ENCODE measurements at places on chromosomes 1 and 21.

- no peak for DNase-seq
- no peaks in the 10 kb centered on the region for H3K27me3 ChIP-seq
- H3K36me3 ChIP-seq, result peaks cover 13% of the 10 kb centered on the region
- no peak overlapping the region for H3K4me3 ChIP-seq
Observed at GRCh38 chr1:161218301-161219077, 3.4 kb downstream of the FCER1G start.

GRCh38 chr1:86352086-86352485 is 44.0 kb downstream of the ODF2L start:
- H3K27me3 ChIP-seq, result no peaks in the 10 kb centered on the region
- no peak overlapping the region for H3K27ac ChIP-seq
- no peaks in the 10 kb centered on the region for H3K4me1 ChIP-seq
- H3K4me3 ChIP-seq, result no peak overlapping the region
- H3K36me3 ChIP-seq, result peaks cover 18% of the 10 kb centered on the region
- no peak for DNase-seq

GRCh38 chr21:27157097-27157496 is 190.2 kb upstream of the ADAMTS5 start:
- no peak overlapping the region for H3K4me3 ChIP-seq
- no peaks in the 10 kb centered on the region for H3K27me3 ChIP-seq
- H3K4me1 ChIP-seq, result no peaks in the 10 kb centered on the region
- no peaks in the 10 kb centered on the region for H3K36me3 ChIP-seq
- no peak for DNase-seq
- no peak overlapping the region for H3K27ac ChIP-seq

DNA sequence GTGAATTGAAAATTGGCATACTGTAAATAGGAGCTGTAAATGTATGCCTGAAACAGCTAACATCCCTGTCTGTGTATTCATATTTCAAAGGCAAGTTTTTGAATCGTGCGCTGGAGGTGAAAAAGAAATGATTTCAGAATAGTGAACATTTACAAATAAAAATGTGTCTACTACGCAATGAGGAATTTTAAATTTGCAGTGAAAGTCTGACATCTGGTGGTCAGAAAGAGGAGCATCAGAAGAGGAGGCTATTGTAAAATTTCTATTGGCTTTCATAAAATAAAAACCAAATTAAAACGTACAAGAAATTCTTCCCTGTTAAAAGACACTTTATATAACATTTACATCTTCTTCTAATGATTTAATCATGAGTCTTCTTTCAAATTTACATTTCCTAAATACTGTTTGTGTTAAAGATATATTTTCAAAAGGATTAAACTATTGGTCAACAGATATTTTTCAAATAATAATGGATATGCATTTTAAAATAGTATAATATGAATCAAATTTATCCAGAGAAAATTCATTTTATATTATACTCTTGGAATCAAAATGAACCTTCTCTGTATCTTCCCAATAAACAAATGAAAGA is 113.7 kb upstream of the RRP15 start:
- peak overlapping the region; percentile 7 for H3K4me3 ChIP-seq
- no peaks in the 10 kb centered on the region for H3K36me3 ChIP-seq
- H3K4me1 ChIP-seq, result no peaks in the 10 kb centered on the region
- no peak overlapping the region for H3K27ac ChIP-seq

GRCh38 chr1:173300061-173301044 is 93.2 kb upstream of the TNFSF4 start:
- H3K4me3 ChIP-seq, result no peak overlapping the region
- H3K36me3 ChIP-seq, result no peaks in the 10 kb centered on the region
- peaks cover 11% of the 10 kb centered on the region for H3K4me1 ChIP-seq
- H3K27me3 ChIP-seq, result no peaks in the 10 kb centered on the region

DNA sequence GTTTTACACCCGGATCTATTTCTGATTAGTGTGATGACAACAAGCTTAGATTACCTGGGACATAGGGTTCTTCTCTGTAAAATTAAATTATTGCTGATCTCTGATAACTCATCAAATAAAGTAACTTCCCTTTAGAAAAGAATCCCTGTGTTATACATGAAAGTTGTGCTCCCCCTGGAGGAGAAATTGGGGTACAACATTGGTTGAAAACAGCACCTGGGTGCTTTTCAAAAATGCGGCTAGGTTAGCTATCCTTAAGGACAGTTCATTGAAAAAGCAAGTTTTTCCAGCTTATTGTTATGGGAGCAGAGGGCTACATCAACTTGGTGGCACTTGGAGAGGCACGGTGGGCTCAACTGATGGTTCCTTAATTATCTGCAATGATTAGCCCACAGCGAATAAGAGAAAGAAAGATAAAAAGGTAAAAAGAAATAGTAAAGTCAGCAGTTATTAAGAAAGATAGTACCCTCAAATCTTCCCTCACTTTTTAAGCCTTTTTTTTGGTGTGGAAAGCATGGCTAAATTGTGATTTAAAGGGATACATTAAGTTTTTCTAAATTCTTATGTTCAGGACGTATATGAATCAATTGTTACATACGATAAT is 97.8 kb downstream of the FMN2 start:
- H3K27ac ChIP-seq, result no peak overlapping the region
- no peaks in the 10 kb centered on the region for H3K36me3 ChIP-seq
- no peak overlapping the region for H3K4me3 ChIP-seq
- peak; percentile 44 for DNase-seq

GRCh38 chr1:48216313-48216712 is 6.2 kb upstream of the SLC5A9 start:
- DNase-seq, result no peak
- H3K27me3 ChIP-seq, result no peaks in the 10 kb centered on the region
- H3K4me3 ChIP-seq, result no peak overlapping the region
- peaks cover 14% of the 10 kb centered on the region for H3K4me1 ChIP-seq
- no peaks in the 10 kb centered on the region for H3K36me3 ChIP-seq
- no peak overlapping the region for H3K27ac ChIP-seq

GRCh38 chr1:115476616-115477015 is 138.6 kb upstream of the NGF start:
- no peak overlapping the region for H3K27ac ChIP-seq
- H3K27me3 ChIP-seq, result peaks cover 22% of the 10 kb centered on the region
- H3K4me1 ChIP-seq, result no peaks in the 10 kb centered on the region
- H3K36me3 ChIP-seq, result no peaks in the 10 kb centered on the region
- H3K4me3 ChIP-seq, result no peak overlapping the region

GRCh38 chr1:164608651-164609057 is 49.7 kb downstream of the PBX1 start:
- no peak for DNase-seq
- H3K36me3 ChIP-seq, result no peaks in the 10 kb centered on the region
- H3K27ac ChIP-seq, result no peak overlapping the region
- H3K4me1 ChIP-seq, result peaks cover 63% of the 10 kb centered on the region
- H3K4me3 ChIP-seq, result no peak overlapping the region
- H3K27me3 ChIP-seq, result no peaks in the 10 kb centered on the region

DNA sequence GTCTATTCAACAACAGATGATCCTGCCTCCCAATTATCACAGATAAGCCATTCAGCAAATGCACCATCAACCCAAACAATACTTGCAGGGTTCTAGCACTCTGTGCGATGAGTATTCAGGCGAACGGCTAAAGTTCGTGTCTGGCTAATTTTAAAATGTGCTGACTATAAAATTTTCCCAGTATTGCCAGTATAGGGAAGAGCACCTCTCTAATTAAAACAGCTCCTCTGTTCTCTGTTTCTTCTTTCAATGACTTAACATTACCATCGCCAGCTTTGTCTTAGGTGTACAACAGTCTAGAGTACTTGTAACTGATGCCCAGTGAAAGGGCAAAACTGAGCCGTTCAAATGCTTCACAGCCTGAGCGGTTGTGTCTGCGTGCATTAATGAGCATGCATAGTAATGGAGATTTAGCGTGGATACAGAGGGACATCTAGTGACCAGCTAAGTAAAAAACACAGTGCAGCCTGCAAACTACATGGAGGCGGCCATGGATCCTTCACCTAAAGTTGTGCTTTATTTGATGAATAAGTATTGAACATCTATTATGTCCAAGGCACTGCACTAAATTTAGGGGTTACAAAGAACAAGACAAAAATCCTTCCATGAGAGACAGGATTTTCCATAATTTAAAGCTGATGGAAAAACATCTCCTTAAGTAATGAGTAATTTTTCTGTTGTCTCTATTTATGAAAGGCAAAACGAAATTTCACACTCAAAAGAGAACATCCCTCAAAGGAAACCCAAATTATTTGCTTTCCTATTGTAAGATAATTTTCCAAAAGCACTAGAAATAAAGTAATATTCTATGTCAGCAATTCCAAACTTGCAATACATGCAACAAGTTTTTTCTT is 120.0 kb downstream of the SETD4 start:
- H3K27me3 ChIP-seq, result peaks cover 8% of the 10 kb centered on the region
- no peak overlapping the region for H3K4me3 ChIP-seq
- peak; percentile 29 for DNase-seq
- H3K4me1 ChIP-seq, result peaks cover 14% of the 10 kb centered on the region

- H3K36me3 ChIP-seq, result no peaks in the 10 kb centered on the region
- H3K27ac ChIP-seq, result no peak overlapping the region
- no peak for DNase-seq
- no peaks in the 10 kb centered on the region for H3K27me3 ChIP-seq
- no peak overlapping the region for H3K4me3 ChIP-seq
Observed at GRCh38 chr1:102693345-102693744, 415.0 kb downstream of the COL11A1 start.

GRCh38 chr1:220825819-220826551 is 39.3 kb downstream of the MTARC1 start:
- H3K36me3 ChIP-seq, result peaks cover 3% of the 10 kb centered on the region
- no peak for DNase-seq
- H3K4me3 ChIP-seq, result no peak overlapping the region
- H3K27ac ChIP-seq, result peak overlapping the region; percentile 16
- no peaks in the 10 kb centered on the region for H3K4me1 ChIP-seq

- H3K27ac ChIP-seq, result peak overlapping the region; percentile 62
- DNase-seq, result no peak
Observed at GRCh38 chr1:13540866-13541265, 27.1 kb upstream of the LRRC38 start.

DNA sequence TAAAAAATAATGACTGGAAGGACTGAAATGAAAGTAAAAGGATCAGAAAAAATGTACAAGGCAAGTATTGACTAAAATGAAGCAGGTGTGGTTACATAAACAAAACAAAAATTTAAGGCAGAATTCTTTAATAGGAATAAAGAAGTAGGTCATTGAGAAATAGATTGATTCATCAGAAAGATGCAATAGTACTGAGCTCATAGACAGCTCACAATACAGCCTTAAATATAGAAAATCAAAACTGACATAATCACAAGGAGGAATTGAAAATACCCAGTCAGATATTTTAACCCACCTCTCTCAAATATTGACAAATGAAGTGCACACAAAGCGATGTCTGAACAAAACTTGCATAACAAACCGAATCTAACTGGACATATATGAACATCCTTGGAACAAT is 366.8 kb upstream of the DPYD start:
- H3K4me1 ChIP-seq, result no peaks in the 10 kb centered on the region
- H3K4me3 ChIP-seq, result no peak overlapping the region
- DNase-seq, result no peak
- H3K36me3 ChIP-seq, result no peaks in the 10 kb centered on the region
- H3K27ac ChIP-seq, result no peak overlapping the region
- no peaks in the 10 kb centered on the region for H3K27me3 ChIP-seq

- no peaks in the 10 kb centered on the region for H3K27me3 ChIP-seq
- DNase-seq, result no peak
- H3K4me1 ChIP-seq, result no peaks in the 10 kb centered on the region
- peaks cover 7% of the 10 kb centered on the region for H3K36me3 ChIP-seq
- H3K27ac ChIP-seq, result no peak overlapping the region
- no peak overlapping the region for H3K4me3 ChIP-seq
Observed at GRCh38 chr1:112429749-112430148, 33.7 kb downstream of the CTTNBP2NL start.

DNA sequence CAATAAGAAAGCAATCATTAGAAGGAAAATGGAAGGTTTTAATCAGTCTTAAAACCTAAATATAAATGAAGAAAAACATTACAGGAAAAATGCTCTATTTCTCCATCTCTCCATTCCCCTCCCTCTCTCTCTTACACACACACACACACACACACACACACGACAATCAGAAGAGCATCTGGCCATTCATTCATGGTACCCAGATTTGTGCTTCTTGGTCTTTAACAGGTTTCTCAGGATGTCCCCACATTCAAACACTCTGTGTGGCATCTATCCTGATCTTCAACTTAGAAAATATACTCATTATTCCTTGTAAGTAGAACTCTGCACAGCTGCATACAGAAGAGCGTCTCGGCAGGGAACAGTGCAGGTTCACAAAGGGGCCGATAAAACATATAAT is 779 bp downstream of the LRRC40 start:
- peak overlapping the region; percentile 100 for H3K27ac ChIP-seq
- DNase-seq, result no peak
- H3K27me3 ChIP-seq, result no peaks in the 10 kb centered on the region
- H3K4me1 ChIP-seq, result peaks cover 47% of the 10 kb centered on the region
- no peaks in the 10 kb centered on the region for H3K36me3 ChIP-seq

DNA sequence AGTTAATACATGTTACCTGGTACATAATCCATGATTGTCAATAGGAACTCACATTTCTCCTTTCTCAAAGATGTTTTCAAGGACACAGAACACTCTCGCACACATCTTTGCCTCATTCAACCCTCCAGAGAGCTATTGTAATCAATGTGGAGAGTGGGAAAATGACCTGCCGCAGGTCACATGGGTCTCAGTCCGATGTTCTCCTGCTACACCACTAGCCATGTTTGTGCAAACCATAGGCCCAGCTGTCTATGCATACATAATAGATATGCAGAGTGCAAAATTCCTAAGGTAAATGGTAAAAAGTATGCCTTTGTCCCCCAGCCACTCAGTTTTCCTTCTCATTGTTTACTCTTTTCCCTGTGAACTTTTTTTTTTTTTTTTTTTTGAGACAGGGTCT is 89.2 kb downstream of the ADSS2 start:
- H3K27ac ChIP-seq, result peak overlapping the region; percentile 91
- no peaks in the 10 kb centered on the region for H3K27me3 ChIP-seq
- peaks cover 16% of the 10 kb centered on the region for H3K4me1 ChIP-seq
- no peak for DNase-seq

- no peaks in the 10 kb centered on the region for H3K36me3 ChIP-seq
- H3K4me1 ChIP-seq, result peaks cover 29% of the 10 kb centered on the region
Observed at GRCh38 chr1:121519042-121519755, 334.4 kb downstream of the SRGAP2C start.

GRCh38 chr1:37038227-37039093 is 4.1 kb upstream of the GRIK3 start:
- H3K27ac ChIP-seq, result no peak overlapping the region
- peaks cover 57% of the 10 kb centered on the region for H3K4me1 ChIP-seq
- H3K27me3 ChIP-seq, result peaks cover 92% of the 10 kb centered on the region
- H3K36me3 ChIP-seq, result no peaks in the 10 kb centered on the region

GRCh38 chr1:169577981-169578738 is 8.1 kb downstream of the F5 start:
- no peaks in the 10 kb centered on the region for H3K36me3 ChIP-seq
- no peak overlapping the region for H3K27ac ChIP-seq
- H3K4me1 ChIP-seq, result no peaks in the 10 kb centered on the region
- DNase-seq, result no peak

GRCh38 chr1:51559501-51559900 is 40.4 kb upstream of the EPS15 start:
- no peak overlapping the region for H3K4me3 ChIP-seq
- no peaks in the 10 kb centered on the region for H3K4me1 ChIP-seq
- no peak overlapping the region for H3K27ac ChIP-seq
- H3K36me3 ChIP-seq, result no peaks in the 10 kb centered on the region
- no peaks in the 10 kb centered on the region for H3K27me3 ChIP-seq

All from neural crest cell (in vitro differentiated cells).